ENCODE measurements at places on chromosomes 4 and X.

- no peak for DNase-seq
Measured at GRCh38 chr4:20554134-20554533, 146.1 kb upstream of the PACRGL start.

GRCh38 chrX:123731258-123731986, 1.4 kb downstream of the THOC2 start:
- DNase-seq: no peak

- DNase-seq: no peak
Measured at GRCh38 chrX:41923978-41924683, 777 bp upstream of the CASK start.

DNA sequence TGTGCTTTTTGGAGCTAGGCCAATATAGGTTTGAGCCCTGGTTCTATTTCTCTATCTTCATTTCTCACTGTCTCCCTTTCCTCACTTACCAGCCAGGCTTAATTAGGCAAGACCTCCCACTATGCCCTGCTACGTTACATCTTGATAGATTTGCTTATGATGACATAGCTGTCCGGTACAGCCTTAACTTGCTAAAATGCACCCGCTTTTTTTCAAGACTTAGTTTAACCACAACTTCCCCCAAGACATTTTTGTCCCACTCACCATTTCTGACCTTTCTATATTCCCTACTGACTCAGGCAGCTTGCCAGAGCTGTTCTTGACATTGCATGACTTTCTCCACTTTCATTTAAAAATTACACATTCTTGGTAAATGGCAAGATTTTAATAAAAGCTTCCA, 152.6 kb downstream of the MID1 start:
- DNase-seq: no peak

DNA sequence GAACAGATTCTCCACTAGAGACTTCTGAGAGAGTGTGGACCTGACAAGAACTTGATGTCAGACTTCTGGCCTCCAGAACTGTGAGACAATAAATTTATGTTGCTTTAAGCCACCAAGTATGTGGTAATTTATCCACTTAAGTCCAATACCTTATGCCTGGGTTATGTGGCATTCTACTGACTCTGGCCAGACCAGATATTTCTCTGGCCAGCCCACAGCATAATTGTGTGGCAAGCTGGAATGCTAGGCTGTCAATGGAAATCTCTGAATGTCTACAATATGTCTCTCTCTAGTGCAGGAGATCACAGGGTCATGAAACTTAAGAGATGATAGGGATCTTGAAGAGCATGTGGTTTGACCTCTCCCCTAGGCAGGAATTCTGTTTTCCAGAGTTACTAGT, 251.0 kb downstream of the ZNF674 start:
- no peak for DNase-seq

DNA sequence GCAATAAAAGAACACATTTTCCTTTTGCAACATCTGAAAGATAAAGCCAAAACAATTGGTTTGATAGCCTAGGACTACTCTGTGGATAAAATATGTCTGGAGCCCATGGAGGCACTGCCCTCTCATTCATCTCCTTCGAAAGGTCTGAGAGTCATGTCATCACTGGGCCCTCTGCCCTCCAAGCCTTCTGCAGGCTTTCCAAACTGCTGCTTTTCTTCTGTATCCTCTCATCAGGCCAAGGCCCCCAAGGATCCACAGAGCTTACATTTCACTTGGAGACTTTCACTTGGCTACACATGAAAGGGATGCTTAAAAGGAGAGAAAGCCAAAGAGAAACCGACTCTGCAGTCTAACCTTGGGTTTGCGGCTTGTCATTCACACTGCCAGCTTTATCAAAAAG, 109.9 kb downstream of the SH3RF1 start:
- no peak for DNase-seq

DNA sequence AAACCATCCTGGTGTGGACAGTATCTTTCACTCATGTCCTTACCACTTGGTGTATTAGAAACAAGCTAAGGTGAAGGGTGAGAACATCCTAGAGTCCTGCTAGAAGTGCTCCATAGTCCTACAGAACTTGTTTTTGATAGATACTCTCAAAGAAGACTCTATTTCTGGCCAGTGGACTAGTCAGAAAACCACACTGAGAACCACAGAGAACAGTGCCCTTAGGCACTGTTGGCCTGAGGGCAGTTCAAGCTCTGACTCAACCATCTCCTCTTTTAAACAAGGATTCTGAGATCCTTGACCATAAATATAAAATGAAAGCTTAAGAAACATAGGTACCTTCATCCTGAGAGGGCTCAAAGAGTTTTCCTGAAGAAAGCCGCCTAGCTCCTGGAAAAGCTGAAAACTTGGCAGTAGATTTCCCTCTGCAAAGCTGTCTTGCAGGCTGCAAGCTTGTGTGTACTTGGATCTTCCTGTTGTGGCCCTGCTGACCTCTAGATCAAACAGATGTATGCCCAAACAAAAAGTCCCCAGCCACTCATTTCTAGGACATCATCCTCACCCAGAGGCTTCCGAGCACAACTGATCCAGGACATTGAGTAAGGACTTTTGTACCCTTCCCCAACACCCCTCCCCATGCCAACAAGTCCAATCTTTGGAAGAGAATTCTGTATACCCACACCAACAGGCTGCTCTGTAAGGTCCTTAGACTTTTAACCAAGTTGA, 111.6 kb upstream of the CXCL13 start:
- no peak for DNase-seq

- no peak for DNase-seq
Measured at GRCh38 chr4:165355900-165356300, 22.9 kb upstream of the CPE start.

GRCh38 chr4:159269956-159270355, 167.1 kb downstream of the RAPGEF2 start:
- DNase-seq: no peak

DNA sequence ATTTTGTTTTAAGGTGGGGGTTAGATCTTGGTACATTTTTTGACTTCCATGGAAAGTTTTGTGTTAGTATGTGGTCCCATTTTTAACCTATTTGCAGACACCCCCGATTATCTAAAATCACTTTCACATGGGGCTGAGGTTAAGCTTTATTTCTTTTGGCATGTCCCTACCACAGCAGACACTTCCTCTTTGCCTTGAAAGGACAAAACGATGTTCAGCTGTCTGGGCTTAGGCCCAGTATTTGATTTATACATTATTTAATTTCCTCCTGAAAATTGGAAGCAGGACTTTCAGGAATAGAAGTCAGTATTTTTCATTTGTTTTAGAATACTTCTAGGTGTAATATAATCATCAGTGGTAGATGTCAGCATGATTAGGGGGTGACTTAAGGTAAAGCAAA, 112.4 kb upstream of the SPRY1 start:
- no peak for DNase-seq

GRCh38 chr4:143558286-143558685, 44.8 kb downstream of the SMARCA5 start:
- no peak for DNase-seq

- no peak for DNase-seq
Measured at GRCh38 chr4:8176547-8177399, 18.2 kb upstream of the ABLIM2 start.

GRCh38 chrX:9681422-9681821, 84.2 kb downstream of the GPR143 start:
- DNase-seq: no peak

GRCh38 chr4:27326991-27327390, 466.4 kb downstream of the STIM2 start:
- no peak for DNase-seq

DNA sequence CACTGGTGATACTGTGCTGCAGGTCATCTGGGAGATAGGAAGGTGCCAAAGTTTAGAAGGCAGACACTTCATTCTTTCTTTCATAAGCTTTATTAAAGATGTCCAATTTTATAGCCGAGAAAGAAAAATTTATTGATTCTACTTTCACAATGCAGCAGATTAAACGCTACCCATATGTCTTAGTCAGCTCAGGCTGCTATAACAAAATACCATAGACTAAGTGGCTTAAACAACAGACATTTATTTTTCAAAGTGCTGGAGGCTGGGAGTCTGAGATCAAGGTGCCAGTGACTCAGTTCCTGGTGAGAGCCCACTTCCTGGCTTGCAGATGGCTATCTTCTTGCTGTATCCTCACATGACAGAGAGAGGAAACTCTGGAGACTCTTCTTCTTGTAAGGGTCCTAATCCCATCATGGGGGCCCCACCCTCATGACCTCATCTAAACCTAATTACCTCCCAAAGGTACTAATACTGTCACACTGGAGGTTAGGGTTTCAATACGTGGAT, 33.4 kb upstream of the KLHL34 start:
- no peak for DNase-seq

GRCh38 chrX:130504019-130504418, 102.2 kb downstream of the RBMX2 start:
- DNase-seq: no peak

DNA sequence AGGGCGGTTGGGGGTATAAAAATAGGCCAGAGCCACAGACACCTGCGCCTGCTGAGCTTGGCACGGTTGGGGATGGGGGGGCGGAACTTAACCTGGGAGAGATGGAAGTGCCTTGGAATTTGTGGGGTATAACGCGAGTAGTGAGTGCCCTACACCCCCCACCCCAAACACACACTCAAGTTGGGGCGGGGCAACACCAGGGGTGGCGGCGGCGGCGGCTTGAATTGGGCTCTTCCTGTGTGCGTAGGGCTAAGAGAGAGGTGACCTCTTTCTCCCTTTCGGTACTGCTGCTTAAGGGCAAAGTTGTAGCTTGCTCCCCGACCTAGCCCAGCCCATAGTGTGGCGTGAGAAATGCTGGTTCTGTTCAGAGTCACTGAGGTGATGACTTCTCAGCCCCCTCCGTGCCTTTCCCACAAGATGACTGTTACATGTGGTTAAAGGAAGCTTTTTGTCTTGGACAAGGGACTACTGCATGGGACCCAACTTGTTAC, 839 bp downstream of the STK26 start:
- DNase-seq: peak; percentile 1

GRCh38 chr4:119543187-119543586, 85.4 kb downstream of the PDE5A start:
- DNase-seq: no peak

DNA sequence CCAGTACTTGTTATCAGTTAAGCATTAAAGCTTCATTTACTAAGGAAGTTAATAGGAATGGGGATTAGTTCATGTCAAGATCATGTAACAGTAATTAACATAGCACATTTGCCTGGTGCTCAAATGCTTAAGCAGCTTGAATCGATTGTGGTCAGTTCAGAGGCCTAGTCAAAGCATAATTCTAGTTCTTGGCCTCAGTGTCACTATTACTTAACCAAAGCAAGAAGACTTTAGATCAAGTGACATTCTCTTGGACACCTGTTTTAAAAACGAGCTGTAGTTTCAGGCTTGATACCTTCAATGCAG, 115.2 kb upstream of the BMPR1B start:
- no peak for DNase-seq

- no peak for DNase-seq
Measured at GRCh38 chr4:53595204-53595603, 3.9 kb upstream of the LNX1 start.
